ENCODE measurements at places on chromosomes 1 and 21.

GRCh38 chr1:15726508-15726907, 9.6 kb upstream of the SLC25A34 start:
- DNase-seq, result no peak

- no peak for DNase-seq
Observed at GRCh38 chr1:81517987-81518386, 282.7 kb upstream of the ADGRL2 start.

DNA sequence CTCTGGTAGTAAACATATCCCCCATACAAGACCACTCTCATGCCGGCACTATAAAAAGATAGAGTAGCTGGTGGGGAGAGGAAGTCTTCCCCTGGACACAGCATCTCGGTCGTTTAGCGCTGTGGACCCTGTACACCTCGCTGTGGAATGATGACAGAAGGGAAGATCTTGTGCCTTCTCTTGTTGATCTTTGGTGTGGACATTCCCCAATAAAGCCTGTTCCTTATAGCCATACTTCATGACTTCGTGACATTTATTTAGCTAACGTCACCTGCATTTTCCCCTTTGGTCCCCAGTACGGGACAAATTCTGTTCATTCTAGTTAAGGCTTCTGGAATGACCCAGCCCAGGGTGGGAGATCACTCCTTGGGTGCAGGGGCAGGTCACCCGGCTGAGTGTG, 24.9 kb upstream of the MAP10 start:
- no peak for DNase-seq

DNA sequence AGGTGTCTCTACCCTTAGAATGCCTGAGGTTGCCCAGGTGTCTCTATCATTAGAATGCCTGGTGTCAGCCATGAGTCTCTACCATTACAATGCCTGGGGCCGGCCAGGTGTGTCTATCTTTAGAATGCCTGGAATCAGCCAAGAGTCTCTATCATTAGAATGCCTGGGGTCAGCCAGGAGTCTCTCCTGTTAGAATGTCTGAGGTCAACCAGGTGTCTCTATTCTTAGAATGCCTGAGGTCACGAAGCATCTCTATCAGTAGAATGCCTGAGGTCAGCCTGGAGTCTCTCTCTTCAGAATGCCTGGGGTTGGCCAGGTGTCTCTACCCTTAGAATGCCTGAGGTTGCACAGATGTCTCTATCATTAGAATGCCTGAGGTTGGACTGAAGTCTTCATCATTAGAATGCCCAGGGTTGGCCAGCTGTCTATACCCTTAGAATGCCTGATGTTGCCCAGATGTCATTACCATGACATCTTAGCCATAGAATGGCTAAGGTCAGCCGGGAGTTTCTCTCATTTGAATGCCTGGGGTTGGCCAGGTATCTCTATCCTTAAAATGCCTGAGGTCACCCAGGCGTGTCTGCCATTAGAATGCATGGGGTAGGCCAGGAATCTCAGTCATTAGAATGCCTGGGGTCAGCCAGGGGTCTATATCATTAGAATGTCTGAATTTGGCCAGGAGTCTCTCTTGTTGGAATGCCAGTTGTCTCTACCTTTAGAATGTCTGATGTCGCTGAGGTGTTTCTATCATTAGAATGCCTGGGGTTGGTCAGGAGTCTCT, 44.0 kb downstream of the RNF187 start:
- DNase-seq, result no peak

GRCh38 chr1:77415579-77415978, 133.8 kb downstream of the AK5 start:
- DNase-seq, result no peak

DNA sequence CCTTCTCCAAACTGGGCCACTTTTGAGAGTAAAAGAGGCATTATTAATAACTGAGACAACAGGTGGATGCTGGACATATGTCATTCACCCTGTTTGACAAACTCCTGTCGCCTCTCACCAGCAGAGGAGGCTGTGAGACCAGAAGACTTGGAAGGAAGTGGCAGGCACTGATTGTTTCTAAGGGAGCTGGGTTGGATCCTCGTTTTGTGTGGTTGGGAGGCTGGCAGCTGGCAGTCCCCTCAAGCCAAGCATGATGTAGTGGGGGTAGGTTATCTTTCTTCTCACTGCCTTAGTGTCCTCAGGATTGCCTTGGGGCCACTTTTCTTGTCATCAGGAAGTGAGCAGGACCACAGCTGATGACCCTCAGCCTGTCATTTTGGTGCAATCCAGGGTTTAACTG, 86.5 kb upstream of the KCNJ15 start:
- DNase-seq, result peak; percentile 28

- peak; percentile 40 for DNase-seq
Observed at GRCh38 chr1:212062832-212063438, 27.4 kb downstream of the DTL start.

DNA sequence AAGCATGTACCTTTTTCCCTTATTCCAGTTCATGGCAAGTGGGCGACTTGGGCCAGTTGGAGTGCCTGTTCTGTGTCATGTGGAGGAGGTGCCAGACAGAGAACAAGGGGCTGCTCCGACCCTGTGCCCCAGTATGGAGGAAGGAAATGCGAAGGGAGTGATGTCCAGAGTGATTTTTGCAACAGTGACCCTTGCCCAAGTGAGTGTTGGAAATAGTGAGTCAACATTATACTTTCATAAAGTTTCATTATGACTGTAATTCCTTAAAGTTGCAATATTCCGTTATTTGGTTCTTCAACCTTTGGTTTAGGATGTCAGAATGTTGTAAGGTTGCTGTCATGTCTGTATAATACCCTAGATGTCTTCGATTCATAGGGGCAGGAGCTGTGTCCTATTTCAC, 230.5 kb downstream of the TPR start:
- no peak for DNase-seq
